ENCODE measurements at places on chromosomes 3 and 15. TPM values are rescaled to one million over a fixed set of nuclear protein-coding genes. Genes with fewer than 3 reads are reported as not detected.

DNA sequence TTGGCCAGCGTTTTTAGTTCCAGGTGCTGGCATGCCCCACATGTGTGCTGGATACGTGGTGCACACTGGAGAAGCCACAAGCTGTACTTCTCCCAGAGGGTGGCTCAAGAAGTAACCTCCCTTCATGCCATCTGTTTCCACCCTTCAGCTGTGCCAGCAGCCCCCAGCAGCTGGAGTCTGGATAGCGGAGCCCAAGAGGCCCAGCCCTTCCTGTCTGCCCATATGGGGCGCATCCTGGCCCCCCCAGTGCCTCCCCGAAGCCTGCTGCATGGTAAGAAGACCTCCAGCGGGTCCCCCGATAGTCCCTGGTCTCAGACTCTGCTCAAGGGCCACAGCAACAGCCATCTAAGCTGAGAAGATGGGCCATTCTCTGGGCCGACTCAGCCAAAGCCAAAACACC lies 5.8 kb upstream of the MANF start:
- H3K4me3 ChIP-seq = no peak overlapping the region
- DNase-seq = no peak
- peaks cover 6% of the 10 kb centered on the region for H3K4me1 ChIP-seq

DNA sequence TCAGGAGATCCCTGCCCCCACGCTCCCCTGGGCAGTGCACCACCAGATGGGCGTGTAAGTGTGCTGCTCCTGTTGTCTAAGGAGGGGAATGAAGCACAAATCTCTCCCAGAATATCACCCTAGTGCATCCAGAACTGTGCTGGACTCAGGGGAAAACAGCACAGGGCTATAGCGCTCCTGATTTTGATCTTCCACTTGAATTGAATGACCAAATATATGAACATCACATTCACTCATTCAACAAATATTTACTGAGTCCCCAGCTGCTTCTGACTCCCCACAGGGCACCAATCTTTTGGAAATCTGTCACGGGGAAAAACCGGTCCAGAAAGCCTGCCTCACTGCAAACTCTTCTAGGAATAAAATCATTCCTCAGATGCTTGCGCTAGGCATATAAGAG lies 2.4 kb downstream of the CPLX3 start:
- no peak overlapping the region for H3K4me3 ChIP-seq
- H3K4me1 ChIP-seq = no peaks in the 10 kb centered on the region
- DNase-seq = no peak
- peaks cover 41% of the 10 kb centered on the region for H3K27me3 ChIP-seq
- H3K36me3 ChIP-seq = no peaks in the 10 kb centered on the region

DNA sequence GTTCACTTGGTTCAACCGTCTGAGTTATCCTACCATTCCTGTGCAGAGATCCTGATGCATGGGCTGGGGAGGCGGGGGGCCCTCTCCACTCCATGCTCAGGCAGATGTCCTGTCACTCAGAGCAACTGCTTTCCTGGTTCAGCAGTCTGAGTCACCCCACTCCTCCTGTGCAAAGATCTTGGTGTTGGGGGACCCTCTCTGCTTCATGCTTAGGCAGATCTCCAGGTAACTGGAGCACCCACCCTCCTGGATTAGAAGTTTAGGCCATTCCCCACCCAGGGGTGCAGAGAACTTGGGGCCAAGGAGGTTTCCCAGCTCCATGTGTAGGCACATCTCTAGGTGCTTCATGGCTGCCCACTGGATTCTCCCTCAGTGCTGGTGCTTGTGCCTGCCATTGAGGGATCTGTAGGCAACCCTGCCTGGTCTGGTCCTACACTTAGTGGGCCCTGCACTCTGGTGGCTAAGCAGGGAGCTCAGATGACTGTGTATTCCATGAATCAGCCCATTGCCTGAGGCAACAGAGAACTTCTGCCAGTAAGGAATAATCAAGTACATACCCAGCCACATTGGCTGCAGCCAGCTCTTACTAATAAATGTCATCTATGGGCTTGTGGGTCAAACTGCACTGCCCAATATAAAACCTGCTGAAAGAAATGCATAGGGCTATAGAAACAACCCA lies 465.4 kb upstream of the THBS1 start:
- H3K36me3 ChIP-seq = no peaks in the 10 kb centered on the region
- no peak overlapping the region for H3K4me3 ChIP-seq
- H3K27me3 ChIP-seq = no peaks in the 10 kb centered on the region
- DNase-seq = no peak
- H3K4me1 ChIP-seq = no peaks in the 10 kb centered on the region
- no peak overlapping the region for H3K27ac ChIP-seq

- H3K4me3 ChIP-seq = no peak overlapping the region
- no peak for DNase-seq
- H3K27me3 ChIP-seq = no peaks in the 10 kb centered on the region
- no peaks in the 10 kb centered on the region for H3K36me3 ChIP-seq
- no peak overlapping the region for H3K27ac ChIP-seq
Observed at GRCh38 chr3:195040773-195041520, 230.0 kb downstream of the XXYLT1 start.

DNA sequence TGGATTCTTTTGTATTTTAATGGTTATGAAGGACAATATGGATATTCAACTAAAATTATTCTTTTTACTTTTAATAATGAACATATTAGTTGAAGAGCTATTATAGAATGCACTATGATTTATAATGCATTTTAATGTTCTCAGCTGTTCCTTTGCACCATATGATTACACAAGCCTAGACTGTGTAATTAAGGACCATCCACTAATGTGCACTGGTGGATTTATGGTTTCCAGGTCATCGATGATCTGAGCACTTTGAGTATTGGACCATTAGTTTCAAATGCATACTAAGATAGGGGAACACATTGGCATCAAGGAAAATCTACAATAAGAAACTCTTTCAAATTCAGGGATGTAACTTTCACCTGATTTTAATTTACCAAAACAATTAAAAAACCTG lies 16.8 kb downstream of the LRRN1 start:
- no peaks in the 10 kb centered on the region for H3K27me3 ChIP-seq
- H3K27ac ChIP-seq = no peak overlapping the region
- no peaks in the 10 kb centered on the region for H3K36me3 ChIP-seq

GRCh38 chr3:189797103-189797750 lies 166.0 kb downstream of the TP63 start:
- no peak overlapping the region for H3K27ac ChIP-seq
- H3K4me3 ChIP-seq = no peak overlapping the region
- no peaks in the 10 kb centered on the region for H3K36me3 ChIP-seq
- no peaks in the 10 kb centered on the region for H3K4me1 ChIP-seq
- H3K27me3 ChIP-seq = no peaks in the 10 kb centered on the region
- DNase-seq = no peak

DNA sequence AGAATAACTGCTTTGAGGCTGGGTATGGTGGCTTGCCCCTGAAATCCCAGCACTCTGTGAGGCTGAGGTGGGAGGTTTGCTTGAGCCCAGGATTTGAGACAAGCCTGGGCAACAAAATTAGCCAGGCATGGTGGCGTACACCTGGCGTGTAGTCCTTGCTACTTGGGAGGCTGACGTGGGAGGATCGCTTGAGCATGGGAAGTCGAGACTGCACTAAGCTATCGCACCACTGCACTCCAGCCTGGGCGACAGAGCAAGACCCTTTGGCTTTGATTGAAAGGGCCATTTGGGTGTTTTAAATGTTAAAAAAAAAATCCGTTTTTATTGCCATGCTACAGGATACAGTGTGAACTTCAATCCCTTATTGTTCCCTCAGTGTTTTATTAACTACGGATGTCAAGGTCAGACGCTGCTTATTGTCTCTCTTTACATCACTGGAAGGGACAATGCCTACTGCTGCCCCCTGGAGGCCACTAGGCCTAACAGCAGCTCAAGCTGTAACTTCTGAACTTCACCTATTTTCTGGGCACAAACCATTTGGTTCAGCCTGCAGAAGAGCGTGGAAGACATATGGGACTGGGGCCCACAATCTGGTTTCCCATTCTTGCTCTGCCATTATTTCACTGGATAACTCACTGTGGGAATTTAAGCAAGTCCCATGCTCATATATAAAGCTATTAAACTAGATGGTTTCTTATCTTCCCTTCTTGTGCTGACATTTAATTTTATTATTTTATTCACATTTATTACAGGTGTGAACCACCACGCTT lies 15.3 kb upstream of the IREB2 start:
- no peaks in the 10 kb centered on the region for H3K27me3 ChIP-seq
- DNase-seq = peak; percentile 80
- H3K4me3 ChIP-seq = no peak overlapping the region
- no peaks in the 10 kb centered on the region for H3K36me3 ChIP-seq
- H3K4me1 ChIP-seq = peaks cover 8% of the 10 kb centered on the region

- H3K4me1 ChIP-seq = peaks cover 18% of the 10 kb centered on the region
- peak; percentile 89 for DNase-seq
- H3K4me3 ChIP-seq = peak overlapping the region; percentile 77
- no peaks in the 10 kb centered on the region for H3K27me3 ChIP-seq
- H3K27ac ChIP-seq = peak overlapping the region; percentile 98
Observed at GRCh38 chr15:80059786-80060355, 395 bp downstream of the ZFAND6 start.

DNA sequence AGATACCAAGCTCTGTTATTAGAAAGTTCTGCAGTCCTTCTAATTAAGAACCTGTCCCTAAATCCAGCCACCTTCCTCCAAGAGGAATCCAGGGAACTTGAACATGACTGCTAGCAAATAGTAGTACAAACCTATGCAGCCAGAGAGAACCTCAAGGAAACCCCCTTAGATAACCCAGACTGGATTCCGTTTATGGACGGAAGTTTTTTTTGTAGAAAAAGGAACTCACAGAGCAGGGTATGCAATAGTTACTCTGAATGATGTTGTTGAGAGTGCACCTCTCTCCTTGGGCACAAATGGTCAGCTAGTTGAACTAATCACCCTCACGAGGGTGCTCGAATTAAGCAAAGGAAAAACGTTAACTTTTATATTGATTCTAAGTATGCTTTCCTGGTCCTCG lies 40.8 kb downstream of the TM4SF18 start:
- no peaks in the 10 kb centered on the region for H3K36me3 ChIP-seq
- no peak overlapping the region for H3K27ac ChIP-seq
- H3K27me3 ChIP-seq = no peaks in the 10 kb centered on the region

- H3K4me3 ChIP-seq = no peak overlapping the region
- H3K4me1 ChIP-seq = peaks cover 24% of the 10 kb centered on the region
- DNase-seq = peak; percentile 82
- no peaks in the 10 kb centered on the region for H3K36me3 ChIP-seq
- no peaks in the 10 kb centered on the region for H3K27me3 ChIP-seq
Observed at GRCh38 chr3:24683633-24684384, 189.2 kb upstream of the THRB start.

- DNase-seq = peak; percentile 45
- H3K36me3 ChIP-seq = no peaks in the 10 kb centered on the region
- H3K27ac ChIP-seq = peak overlapping the region; percentile 30
- H3K27me3 ChIP-seq = no peaks in the 10 kb centered on the region
Observed at GRCh38 chr15:61049934-61050333, 179.2 kb downstream of the RORA start.

- no peak overlapping the region for H3K4me3 ChIP-seq
- no peak for DNase-seq
- no peaks in the 10 kb centered on the region for H3K4me1 ChIP-seq
- H3K36me3 ChIP-seq = no peaks in the 10 kb centered on the region
- H3K27me3 ChIP-seq = peaks cover 5% of the 10 kb centered on the region
Observed at GRCh38 chr15:89514596-89515406, 18.4 kb upstream of the RHCG start.

DNA sequence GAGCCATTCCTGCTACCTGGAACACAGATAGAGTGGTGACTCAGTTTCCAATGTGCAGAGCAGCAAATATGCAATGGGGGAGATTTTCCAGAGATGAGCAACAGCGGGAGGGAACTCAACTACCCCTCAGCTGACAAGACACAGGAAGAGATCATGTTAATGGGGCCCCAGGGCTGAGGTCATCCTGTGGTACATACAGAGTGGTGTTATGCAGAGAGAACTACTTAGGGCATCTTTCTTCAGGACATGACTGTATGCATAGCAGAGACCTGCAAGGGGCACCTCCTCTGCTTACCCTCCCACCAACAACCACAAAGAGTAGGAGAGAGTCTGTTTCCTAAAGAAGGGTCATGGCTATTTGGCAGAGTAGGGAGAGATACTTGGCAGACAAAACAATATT lies 6.8 kb upstream of the TBC1D5 start:
- H3K4me1 ChIP-seq = no peaks in the 10 kb centered on the region
- no peak for DNase-seq
- H3K27me3 ChIP-seq = no peaks in the 10 kb centered on the region

DNA sequence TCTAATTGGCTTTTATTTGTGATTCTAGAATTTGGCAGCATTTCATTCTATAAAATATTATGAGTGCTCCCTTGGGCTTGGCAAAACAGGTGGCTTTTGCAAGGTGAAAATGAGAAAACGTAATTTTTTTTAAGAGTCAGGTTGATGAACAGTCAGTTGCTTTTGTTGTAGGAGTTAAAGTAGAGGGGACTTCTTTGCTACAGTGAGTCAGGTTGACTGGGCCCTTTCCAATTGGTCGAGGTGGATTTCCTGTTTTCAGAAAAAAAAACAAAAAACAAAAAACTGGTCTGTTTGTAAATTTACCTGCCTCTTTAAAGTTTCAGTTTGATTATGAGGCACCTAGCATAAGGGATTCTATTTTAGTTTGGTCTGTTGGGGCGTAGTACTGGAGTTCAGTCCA lies 1469.4 kb upstream of the GBE1 start:
- H3K27me3 ChIP-seq = no peaks in the 10 kb centered on the region
- no peaks in the 10 kb centered on the region for H3K4me1 ChIP-seq
- H3K4me3 ChIP-seq = no peak overlapping the region
- H3K27ac ChIP-seq = no peak overlapping the region

- H3K27ac ChIP-seq = no peak overlapping the region
- no peak for DNase-seq
- H3K36me3 ChIP-seq = no peaks in the 10 kb centered on the region
Observed at GRCh38 chr3:96370637-96371036, 443.8 kb upstream of the EPHA6 start.

- no peak for DNase-seq
- H3K4me1 ChIP-seq = no peaks in the 10 kb centered on the region
- H3K27me3 ChIP-seq = no peaks in the 10 kb centered on the region
- no peak overlapping the region for H3K4me3 ChIP-seq
- no peaks in the 10 kb centered on the region for H3K36me3 ChIP-seq
- H3K27ac ChIP-seq = no peak overlapping the region
Observed at GRCh38 chr15:96792216-96792615, 461.7 kb downstream of the NR2F2 start.

GRCh38 chr3:64238971-64239667 lies 13.9 kb upstream of the PRICKLE2 start:
- H3K27me3 ChIP-seq = no peaks in the 10 kb centered on the region
- H3K4me1 ChIP-seq = peaks cover 16% of the 10 kb centered on the region
- no peak overlapping the region for H3K4me3 ChIP-seq
- peak overlapping the region; percentile 65 for H3K27ac ChIP-seq
- H3K36me3 ChIP-seq = no peaks in the 10 kb centered on the region

GRCh38 chr3:138348754-138349739 lies 668 bp downstream of the MRAS start:
- H3K36me3 ChIP-seq = no peaks in the 10 kb centered on the region
- H3K27me3 ChIP-seq = no peaks in the 10 kb centered on the region
- peak overlapping the region; percentile 68 for H3K27ac ChIP-seq
- peak; percentile 39 for DNase-seq
- H3K4me3 ChIP-seq = peak overlapping the region; percentile 61

- DNase-seq = no peak
- H3K27me3 ChIP-seq = no peaks in the 10 kb centered on the region
- H3K27ac ChIP-seq = peak overlapping the region; percentile 87
- H3K36me3 ChIP-seq = no peaks in the 10 kb centered on the region
- H3K4me3 ChIP-seq = no peak overlapping the region
Observed at GRCh38 chr3:102114264-102114979, 265.1 kb downstream of the NFKBIZ start.

SAMD7 gene
- total RNA-seq = not detected

ERICH6 gene
- total RNA-seq = not detected

GRM2 gene
- total RNA-seq = 0.27 TPM

PATL2 gene
- total RNA-seq = not detected

C3orf20 gene
- 0.07 TPM for total RNA-seq

AQP9 gene
- total RNA-seq = 0.57 TPM

ZSCAN29 gene
- total RNA-seq = 29.8 TPM

SKOR1 gene
- total RNA-seq = 0.12 TPM

CA12 gene
- 9.5 TPM for total RNA-seq

SYNPR gene
- total RNA-seq = 0.52 TPM
